ENCODE measurements at places on chromosomes 2 and 18.

- DNase-seq = no peak
Measured at GRCh38 chr2:214542866-214543265, 132.0 kb downstream of the VWC2L start.

GRCh38 chr2:51710222-51710621 lies 678.3 kb upstream of the NRXN1 start:
- DNase-seq = peak; percentile 35

- DNase-seq = peak; percentile 22
Measured at GRCh38 chr2:44388877-44389276, 27.1 kb downstream of the CAMKMT start.

GRCh38 chr2:52659546-52659945 lies 1108.1 kb upstream of the CHAC2 start:
- no peak for DNase-seq

DNA sequence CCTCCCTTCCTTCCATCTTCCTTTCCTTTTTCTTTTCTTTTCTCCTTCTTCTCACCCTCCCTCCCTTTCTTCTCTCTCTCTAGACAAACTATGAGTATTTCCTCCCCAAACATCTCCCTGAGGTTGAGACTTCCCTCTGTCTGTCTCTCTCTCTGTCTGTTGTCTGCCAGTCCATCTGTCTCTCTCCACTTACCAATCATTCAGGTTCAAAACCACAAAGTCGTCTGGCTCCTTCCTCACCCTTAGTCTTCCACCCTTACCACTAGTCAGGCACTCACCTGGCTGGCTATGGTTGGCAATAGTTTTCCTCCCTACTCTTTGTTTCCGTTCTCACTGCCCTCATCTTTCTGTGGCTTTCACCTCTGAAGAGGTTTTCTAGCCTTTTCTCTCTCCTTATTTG lies 12.9 kb downstream of the CCL20 start:
- no peak for DNase-seq

DNA sequence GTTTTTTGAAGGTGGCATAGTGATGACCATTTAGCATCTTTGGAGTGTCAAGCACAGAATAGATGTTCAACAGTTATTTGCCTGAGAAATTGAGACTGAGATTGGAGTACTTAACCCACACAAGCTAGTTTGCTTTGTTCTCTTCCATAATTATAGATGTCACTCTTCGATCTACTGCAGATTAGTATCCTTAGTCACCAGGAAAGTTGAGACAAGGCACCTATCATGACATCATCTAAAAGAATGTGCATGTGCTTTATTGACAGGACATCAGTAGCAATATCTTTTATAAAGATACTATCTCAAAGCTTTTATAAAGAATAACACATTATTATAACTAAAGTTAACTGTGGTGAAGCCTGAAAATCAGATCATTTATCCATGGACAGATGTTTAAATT lies 6.4 kb downstream of the VRK2 start:
- DNase-seq = no peak

GRCh38 chr2:188279093-188279445 lies 12.6 kb upstream of the GULP1 start:
- no peak for DNase-seq

- no peak for DNase-seq
Measured at GRCh38 chr2:66069937-66070720, 364.8 kb upstream of the MEIS1 start.

DNA sequence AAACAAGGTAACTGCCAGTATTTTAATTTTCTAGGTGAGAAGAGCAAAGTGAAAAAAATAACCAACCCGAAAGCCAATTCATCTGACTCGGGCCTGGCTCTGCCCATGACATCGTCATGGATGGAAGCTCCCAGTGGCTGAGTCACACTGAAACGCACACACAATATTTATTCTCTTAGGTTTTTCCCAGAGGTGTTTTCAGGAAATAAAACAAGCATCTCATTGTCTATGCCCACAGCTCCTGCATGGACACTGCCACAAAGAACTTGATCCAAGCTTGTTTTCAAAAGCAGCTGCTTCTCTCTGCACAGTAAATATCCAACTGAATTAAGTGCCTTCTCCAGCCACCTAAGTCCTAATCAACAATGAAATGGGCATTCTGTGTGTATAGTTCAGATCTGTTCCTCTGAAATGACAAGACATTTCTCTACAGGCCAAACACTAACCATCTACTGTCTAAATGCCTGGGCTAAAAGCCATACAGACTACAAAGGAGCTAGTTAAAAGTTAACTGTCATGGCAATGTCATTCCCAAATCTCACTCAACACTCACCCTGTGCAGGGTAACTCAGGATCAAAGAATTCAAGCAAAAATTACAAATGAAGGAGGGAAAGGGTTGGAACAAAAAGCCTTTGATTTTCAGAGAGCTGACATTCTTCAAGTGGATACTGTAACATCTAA lies 62.9 kb downstream of the RPL31 start:
- DNase-seq = no peak

- no peak for DNase-seq
Measured at GRCh38 chr2:155178921-155179320, 480.4 kb downstream of the KCNJ3 start.

DNA sequence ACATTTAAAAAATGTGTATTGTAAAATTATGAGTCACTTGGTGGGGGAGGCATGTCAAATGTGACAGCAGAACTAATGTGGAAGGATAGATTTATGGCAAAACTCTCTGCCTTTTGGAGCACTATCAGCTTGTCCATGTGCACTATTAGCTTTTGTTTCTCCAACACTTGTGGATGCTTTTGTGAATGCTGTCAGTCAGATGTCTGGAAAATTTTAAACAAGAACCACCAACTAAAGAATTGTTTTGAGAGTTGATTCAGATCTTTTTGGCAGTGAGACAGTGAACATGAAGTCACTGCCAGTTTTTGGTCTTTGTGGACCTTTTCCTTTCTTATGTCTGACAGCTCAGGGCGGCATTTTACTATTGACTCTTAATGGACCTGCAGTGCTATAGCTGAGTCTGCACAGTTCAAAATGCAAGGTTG lies 72.4 kb downstream of the KIAA1328 start:
- no peak for DNase-seq

- DNase-seq = no peak
Measured at GRCh38 chr18:47771922-47772321, 158.5 kb downstream of the SMAD2 start.

DNA sequence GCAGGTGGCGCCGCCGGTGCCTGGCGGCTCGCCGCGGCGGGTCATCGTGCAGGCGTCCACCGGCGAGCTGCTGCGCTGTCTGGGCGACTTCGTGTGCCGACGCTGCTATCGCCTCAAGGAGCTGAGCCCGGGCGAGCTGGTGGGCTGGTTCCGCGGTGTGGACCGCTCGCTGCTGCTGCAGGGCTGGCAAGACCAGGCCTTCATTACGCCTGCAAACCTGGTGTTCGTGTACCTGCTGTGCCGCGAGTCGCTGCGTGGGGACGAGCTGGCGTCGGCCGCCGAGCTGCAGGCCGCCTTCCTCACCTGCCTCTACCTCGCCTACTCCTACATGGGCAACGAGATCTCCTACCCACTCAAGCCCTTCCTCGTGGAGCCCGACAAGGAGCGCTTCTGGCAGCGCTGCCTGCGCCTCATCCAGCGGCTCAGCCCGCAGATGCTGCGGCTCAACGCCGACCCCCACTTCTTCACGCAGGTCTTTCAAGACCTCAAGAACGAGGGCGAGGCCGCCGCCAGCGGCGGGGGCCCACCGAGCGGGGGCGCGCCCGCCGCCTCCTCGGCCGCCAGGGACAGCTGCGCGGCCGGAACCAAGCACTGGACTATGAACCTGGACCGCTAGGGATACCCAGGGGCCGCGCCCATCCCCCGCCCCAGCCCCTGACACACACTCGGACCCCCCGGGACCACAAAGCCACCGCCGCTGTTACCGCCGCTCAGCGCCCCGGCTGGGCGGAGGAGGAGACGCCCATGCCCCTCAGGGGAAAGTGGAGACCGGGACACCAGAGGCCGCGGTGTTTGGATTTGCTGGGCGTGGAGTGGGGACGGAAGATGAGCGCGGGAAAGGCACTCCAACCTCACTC lies 1.1 kb downstream of the CDK5R2 start:
- DNase-seq = no peak

GRCh38 chr2:63066265-63066664 lies 15.6 kb downstream of the OTX1 start:
- DNase-seq = no peak

GRCh38 chr18:79571211-79572092 lies 108.2 kb upstream of the CTDP1 start:
- DNase-seq = no peak

- DNase-seq = no peak
Measured at GRCh38 chr2:145032791-145033190, 512.9 kb upstream of the ZEB2 start.

DNA sequence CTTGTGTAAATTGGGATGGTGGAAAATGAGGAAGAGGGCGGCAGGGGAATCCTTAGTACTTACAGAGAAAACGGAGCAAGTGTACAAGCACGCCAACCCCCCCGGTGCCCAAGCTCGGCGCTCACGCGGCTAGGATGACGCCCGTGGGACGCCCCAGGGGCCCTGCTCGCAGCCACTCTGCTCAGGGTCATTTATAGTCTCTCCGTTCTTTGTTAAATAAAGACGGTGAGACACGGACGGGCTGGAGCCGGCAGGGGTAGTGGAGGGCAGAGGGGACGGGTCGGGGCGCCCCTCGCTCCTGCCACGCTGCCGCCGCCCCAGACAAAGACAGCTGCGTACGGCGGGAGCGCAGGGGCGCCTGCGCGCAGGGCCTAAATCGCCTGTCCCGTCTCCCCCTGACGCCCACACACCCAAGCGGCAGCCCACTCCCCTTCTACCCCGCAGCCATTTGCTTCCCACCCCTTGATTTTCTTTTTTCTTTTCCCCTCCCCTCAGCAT lies 37.8 kb downstream of the PCBP1 start:
- peak; percentile 90 for DNase-seq

- no peak for DNase-seq
Measured at GRCh38 chr18:54197747-54198411, 26.6 kb downstream of the MBD2 start.

DNA sequence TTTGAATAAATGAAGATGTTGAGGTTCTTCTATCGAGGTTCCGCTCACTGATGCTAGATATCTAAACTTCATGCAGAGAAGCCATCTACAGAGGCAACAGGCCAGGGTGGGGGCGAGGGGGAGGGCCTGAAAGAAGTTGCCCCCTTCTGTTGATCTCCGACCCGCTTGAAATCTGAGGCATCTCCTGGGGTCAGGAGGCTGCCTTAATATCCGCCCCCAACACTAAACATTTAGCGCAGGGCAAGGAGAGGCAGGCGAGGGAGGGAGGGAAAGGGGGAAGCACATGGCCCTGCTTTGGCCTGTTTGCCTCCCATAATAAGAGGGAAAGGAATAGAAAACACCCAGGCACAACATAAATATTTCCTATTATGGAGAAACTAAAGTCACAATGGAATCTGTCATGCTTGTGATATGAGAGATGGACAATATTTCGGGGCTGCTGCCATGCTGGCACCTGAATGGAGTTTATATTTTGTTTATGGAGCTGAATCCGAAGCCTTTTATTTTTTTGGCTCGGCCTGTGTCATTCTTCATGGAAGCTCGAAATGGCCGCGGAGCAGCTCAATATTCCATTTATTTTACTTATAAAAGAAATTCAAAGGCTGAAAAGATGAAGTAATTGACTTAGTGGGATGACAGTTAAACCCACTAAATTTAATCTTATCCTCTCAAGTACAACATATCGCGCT lies 221.1 kb downstream of the INSIG2 start:
- peak; percentile 25 for DNase-seq

- DNase-seq = no peak
Measured at GRCh38 chr2:200713704-200714064, 98.0 kb upstream of the BZW1 start.

- DNase-seq = no peak
Measured at GRCh38 chr2:64059270-64059669, 40.0 kb upstream of the VPS54 start.

DNA sequence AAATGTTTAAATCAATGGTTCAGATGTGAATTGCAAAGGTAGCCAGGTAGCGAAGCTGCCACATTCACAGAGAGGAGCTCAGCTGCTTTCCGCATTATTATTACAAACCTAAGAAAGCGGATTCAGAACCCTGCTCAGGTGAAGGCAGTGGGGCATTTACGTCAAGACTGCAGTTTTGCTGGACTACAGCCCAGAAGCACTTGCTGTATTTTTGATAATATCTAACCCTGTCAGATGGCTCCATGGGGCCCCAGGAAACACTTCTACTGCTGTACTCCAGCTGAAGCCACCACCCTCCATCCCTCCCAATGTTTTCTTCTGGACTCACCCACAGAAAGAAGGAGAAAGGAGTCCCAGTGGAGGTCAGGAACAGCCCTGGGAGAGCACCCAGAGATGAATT lies 96.9 kb downstream of the TPO start:
- no peak for DNase-seq

DNA sequence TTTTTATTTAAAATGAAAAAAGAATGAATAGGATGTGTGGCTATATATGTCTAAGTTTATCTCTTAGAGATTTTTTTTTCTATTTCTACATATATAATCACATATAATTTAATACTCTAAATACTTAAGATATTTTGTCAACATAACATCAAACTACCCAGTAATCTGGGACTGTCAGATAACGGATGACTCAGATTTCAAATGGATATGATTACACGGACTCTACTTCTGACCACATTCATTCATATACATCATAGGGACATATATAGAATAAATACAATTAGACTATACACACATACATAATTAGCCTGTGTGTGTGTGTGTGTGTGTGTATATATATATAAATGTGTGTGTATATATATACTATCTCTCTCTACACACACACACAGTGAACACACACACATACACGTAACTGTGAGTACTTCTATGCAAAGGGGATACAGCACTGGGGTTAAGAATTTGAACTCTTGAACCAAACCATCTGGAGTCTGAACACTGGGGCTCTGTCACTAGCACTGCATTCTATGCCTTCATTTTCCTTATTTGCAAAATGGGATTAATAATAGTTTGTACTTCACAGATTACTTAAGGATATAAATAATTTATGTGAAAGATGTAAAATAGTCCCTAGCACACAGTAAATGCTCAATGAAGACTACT lies 59.5 kb downstream of the CHN1 start:
- no peak for DNase-seq

- peak; percentile 75 for DNase-seq
Measured at GRCh38 chr2:231709981-231710798, 1.9 kb downstream of the PTMA start.

DNA sequence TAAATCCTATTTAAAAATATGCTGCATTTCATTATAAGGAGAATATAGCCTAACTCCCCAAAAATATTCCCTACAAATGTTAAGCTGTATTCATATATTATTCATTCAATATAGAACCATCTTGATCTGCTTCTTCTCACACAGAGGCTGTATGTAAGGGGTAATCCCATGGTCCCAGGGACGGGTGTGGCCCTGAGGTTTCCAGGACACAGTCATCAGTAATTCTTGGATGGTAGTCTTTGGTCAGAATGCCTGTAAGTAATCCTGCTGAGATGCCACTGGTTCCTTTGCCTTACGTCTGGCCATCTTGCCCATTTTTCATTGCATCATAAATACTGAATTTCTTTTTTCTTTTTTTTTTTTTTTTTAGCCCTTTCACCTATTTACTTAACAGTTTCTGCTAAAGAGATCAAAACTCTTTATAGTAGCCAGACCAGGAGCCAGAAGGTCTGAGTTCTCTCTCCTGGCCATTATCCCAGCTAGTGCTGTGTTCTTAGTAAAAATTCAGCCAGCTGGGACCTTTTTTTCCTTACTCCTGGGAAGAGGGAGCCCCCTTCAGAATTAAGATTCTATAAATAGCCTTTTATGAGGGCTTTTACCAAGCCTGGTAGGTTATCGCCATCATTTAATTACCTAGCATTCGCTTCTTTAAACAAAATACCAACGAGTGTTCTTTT lies 134.9 kb downstream of the SOX11 start:
- DNase-seq = no peak
